Activated CD4-positive, alpha-beta T cell treated with anti-CD3 and anti-CD28 coated beads for 4 hours (primary cell): ENCODE measurements at places on chromosomes 4 and X.

DNA sequence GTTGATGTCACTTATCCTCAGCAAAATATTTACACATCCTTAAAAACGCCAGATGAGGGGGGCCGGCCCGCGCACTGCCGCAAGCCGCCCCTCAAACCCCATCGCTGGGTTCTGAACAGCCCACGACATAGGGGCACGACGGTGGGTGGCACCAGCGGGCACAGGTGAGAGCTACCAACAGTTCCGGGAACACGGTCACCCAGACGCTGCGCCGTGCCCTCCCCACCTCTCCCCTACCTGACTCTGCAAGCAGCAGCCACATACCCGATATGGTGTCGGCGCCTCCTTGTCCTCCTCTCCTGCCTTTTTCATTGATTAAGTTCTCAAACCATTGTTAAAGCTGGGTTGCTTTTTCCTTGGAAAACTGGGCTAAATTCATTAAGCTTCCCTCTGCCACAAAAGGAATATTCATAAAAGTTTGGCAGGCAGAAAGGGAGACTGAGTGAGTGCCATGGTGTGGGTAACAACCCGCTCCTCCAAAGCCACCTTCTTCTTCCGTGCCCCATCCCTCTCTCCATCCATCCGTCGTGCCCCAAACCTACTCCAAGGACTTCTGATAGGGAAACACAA lies 1.4 kb downstream of the RAI2 start:
- peak; percentile 11 for DNase-seq

- no peak for DNase-seq
These were observed 171.4 kb downstream of the NHS start for GRCh38 chrX:17546356-17546755.

GRCh38 chr4:110108960-110109359 lies 89.5 kb downstream of the ELOVL6 start:
- no peak for DNase-seq

GRCh38 chr4:26319949-26320537 lies 771 bp upstream of the RBPJ start:
- DNase-seq, result peak; percentile 41

GRCh38 chr4:32824336-32824735 lies 2104.2 kb downstream of the PCDH7 start:
- no peak for DNase-seq

- DNase-seq, result no peak
These were observed 765.6 kb upstream of the TENM3 start for GRCh38 chr4:181477591-181477990.

DNA sequence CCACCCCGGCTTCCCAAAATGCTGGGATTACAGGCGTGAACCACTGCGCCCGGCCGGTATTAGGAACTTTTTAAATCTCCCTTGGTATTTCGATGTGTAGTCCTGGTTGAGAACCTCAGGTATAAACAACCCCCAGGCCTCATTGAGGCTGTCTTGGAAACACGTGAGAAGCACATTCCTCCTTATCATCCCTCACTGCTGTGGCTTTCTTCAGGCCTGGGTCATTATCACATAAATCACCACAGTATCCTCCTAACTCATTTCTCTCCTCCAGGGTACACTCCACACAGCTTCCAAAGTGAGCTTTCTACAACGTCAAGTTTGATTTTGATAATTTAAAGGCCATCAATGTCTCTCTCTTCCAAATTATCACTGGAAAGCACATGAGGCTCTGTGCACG lies 198.2 kb downstream of the DCHS2 start:
- DNase-seq, result no peak

DNA sequence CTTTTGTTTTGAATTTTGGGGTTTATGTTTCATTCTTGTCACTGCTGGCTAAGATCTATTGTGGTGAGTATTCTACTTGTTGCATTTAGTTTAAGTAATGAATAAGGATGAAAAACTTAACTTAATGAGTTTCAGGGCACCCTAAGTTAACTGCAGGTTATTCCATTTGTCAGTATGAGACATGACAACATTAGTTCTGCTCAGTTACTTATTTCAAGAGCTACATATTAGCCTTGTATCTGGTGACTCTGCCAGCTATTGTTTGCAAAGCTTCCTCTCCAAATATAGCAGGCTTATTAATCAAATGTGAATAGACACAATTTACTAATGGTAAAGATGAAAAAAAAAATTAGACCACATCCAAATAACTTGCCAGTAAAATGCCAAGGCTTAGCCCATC lies 567.1 kb downstream of the IL15 start:
- no peak for DNase-seq
